ENCODE measurements at places on chromosomes 5 and 9.
A peak's percentile ranks its signal among the peaks of the same experiment; 100 is the strongest.

- DNase-seq = no peak
Observed at GRCh38 chr5:154287136-154287535, 96.6 kb downstream of the GALNT10 start.

- DNase-seq = no peak
Observed at GRCh38 chr9:110208031-110208430, at the start of gene C9orf152. Gene C9orf152 (minus strand): TSS chr9:110208159. CDS start chr9:110207579, 580 bp downstream.

DNA sequence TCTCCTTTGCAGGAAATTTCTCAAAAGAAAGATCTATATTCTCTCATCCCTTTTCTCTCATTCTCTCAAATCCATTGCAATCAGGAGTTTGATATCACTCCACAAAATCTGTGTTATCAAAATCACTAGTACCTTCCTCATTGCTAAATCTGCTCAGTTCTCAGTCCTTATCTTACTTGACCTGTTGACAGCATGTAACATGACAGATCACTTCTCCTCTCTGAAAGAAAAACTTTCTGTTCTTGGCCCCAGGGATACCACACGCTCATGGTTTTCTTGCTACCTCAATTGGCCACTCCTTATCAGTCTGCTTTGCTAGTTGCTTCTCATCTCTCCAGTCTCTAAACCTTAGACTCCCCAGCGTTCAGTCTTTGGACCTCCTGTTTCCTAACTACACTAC, 22.1 kb downstream of the SRP19 start:
- DNase-seq = no peak

DNA sequence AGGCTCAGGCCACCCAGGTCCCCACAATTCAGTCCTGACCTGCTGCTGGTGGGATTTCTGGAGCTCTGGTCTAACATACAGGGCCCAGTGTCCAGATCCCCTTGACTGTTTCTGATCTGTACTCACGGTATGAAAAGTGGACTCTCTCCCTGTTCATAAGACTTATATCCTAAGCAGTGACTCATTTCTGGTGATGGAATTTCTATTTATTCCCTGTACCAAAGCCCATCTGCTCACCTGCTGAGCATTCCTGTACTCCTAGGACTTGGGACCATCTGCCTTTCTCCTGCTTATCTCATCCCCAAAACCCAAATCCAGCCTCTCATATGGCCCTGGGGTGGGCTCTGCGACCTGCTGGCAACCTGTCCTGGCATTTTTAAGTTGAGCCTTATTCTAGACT, 86.6 kb downstream of the APBA1 start:
- DNase-seq = no peak

DNA sequence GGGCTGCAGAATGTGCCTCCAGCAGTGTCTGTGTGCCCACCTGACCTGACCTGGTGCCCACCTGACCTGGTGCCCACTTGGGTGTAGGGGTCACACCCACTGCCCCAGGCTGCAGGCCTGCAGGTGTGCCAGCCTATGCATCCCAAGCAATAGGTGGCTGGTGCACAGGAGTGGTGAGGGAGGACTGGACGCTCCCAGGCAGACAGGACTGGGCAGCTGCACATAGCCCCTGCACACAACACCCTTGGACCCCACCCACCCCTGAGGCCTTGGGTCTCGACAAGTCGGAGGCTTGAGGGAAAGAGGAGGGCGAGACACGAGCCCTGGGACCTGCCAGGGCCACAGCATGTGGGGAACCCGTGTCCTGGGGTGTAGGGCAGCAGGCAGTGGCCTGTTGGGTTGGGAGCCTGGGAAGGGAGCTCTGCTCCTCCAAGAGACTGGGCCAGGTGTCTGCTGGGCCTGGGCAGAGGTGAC, 10.8 kb upstream of the NRARP start:
- DNase-seq = no peak

GRCh38 chr9:16030528-16031185, 477.8 kb downstream of the CCDC171 start:
- DNase-seq = no peak

DNA sequence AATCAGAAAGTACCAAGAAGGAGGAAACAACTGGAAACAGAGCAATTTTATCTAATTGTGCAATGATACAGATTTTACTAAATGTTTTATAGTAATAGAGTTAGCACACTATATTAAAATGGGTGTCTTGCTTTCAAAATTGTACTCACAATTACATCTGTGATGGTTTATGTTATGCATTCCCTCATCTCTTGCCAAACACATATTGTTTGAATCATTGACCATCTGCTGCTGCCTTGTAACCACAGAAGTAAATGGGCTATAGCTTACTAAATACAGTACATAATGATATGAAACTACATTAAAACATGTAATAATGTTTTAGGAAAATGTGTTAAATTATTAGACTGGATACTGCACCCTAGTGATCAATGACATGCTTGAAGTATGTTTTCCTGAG, 158.1 kb downstream of the SLC25A46 start:
- no peak for DNase-seq

GRCh38 chr9:79254900-79255650, 316.7 kb upstream of the TLE4 start:
- DNase-seq = no peak

GRCh38 chr9:90441814-90442213, 200.8 kb downstream of the DIRAS2 start:
- peak; percentile 18 for DNase-seq

DNA sequence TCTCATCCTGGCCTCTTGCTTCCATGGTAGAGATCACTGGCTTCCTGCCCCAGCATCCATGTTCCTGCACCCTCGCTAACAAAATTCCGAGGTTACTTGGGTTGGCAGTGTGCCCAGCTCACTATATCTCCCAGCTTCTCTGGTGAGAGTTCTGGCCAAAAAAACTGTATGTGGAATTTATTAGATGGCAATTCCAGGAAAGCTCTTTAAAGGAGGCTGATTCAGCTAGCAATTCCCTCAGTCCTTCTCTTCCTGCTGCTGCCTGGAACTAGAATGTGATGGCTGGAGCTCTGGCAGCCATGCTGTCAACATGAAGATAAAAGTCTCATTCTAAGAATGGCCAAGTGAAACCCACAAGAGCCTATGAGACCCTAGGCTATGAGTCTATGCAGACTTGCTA, 88.8 kb downstream of the SECISBP2 start:
- DNase-seq = no peak

- no peak for DNase-seq
Observed at GRCh38 chr5:165673499-165673898, 2168.1 kb downstream of the MAT2B start.

GRCh38 chr9:138044485-138045383, 167.2 kb downstream of the CACNA1B start:
- no peak for DNase-seq

- DNase-seq = peak; percentile 25
Observed at GRCh38 chr9:16458696-16459420, 411.6 kb downstream of the BNC2 start.

- DNase-seq = no peak
Observed at GRCh38 chr5:89900346-89900745, 509.2 kb downstream of the CETN3 start.

- no peak for DNase-seq
Observed at GRCh38 chr5:82097-82496, 9.9 kb upstream of the PLEKHG4B start.

GRCh38 chr5:54443270-54443669, 12.2 kb upstream of the HSPB3 start:
- DNase-seq = no peak

DNA sequence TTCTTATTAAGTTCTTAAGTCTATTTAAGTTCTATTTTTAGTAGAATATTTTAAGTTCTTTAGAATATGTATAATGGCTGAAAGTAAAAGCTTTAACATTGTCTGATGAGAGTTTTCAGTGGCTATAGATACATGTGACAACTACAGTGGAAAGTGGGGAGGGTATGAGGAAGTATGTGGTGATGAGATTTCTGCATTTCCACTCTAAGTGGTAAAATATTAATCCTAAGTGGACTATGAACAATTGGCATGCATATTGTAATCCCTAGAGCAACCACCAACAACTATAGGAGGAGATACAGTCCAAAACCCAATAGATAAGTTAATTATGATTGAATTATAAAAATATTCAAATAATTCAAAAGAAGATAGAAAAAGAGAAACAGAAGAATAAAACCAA, 183.6 kb downstream of the GADD45G start:
- DNase-seq = no peak

- DNase-seq = no peak
Observed at GRCh38 chr9:27433631-27434325, 90.3 kb upstream of the IFNK start.

DNA sequence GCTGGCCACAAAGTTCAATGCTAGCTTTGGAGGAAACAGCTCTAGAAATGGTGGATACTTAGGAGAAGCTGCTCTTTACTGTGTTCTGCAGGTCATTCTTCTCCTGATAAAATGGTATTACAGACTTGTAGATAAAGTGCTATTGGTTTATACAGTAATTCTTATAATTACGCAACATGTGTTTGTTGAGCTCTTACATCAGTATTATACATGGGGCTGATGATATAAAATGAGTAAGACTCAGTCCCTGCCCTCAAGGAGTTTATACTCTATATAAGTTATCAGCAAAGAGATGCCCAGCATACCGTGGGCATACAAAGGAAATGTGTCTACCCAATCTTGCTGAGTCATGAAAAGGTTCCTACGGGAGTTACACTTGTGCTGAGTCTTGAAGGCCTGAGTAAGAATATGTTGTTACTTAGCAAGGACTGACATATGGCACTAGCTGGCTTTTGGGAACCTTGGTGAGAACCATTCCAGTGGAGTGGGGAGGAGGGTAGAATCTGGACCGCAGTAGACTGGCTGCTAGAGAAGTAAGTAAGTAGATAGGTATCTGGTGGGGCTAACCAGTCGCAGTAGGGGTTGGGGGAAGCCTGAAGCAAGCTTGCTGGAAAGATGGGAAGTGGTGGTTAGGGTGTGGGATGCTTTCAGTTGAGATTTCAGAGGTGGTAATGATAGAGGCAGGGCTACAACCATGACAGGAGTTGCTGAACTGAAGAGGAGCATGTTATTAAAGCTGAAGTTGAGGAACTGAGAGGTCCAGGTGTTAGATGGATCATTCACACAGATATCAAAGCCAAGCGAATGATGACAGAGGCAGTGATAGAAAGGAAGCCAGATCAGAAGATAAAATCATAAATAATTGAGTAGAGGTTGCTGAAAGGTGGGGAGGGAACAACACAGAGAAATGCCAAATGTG, 11.1 kb upstream of the TTC23L start:
- no peak for DNase-seq

GRCh38 chr9:127421057-127421456, 3.1 kb upstream of the ZNF79 start:
- DNase-seq = no peak

DNA sequence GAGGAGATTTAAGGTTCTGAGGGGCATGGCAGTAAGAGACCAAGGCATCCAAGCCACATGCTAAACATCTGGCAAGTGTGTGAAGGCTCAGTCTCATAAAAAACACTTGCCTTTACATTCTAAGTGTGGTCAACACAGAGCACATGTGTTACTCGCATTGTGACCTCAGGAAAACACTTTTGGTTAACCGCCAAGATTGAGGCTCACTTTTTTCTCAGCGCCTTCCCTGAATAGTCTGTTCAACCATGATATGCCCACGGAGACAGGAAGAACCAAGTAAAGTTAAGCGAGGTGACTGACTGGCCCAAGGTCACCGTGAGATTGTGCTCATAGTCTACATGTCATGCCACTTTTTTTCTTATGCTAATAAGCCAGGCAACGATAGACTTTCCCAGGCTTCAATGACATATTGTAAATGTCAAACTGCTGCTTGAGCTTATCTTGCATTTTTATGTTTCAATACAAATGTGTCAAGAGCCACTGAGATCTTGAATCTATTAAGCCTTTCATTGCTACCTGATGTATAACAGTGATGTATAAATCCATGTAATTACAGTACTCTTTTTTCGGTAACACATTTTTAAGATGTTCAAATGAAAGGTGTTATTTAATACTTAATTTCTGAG, 21.1 kb upstream of the IL9 start:
- no peak for DNase-seq

GRCh38 chr5:42813533-42813932, 1.8 kb upstream of the SELENOP start:
- DNase-seq = no peak

DNA sequence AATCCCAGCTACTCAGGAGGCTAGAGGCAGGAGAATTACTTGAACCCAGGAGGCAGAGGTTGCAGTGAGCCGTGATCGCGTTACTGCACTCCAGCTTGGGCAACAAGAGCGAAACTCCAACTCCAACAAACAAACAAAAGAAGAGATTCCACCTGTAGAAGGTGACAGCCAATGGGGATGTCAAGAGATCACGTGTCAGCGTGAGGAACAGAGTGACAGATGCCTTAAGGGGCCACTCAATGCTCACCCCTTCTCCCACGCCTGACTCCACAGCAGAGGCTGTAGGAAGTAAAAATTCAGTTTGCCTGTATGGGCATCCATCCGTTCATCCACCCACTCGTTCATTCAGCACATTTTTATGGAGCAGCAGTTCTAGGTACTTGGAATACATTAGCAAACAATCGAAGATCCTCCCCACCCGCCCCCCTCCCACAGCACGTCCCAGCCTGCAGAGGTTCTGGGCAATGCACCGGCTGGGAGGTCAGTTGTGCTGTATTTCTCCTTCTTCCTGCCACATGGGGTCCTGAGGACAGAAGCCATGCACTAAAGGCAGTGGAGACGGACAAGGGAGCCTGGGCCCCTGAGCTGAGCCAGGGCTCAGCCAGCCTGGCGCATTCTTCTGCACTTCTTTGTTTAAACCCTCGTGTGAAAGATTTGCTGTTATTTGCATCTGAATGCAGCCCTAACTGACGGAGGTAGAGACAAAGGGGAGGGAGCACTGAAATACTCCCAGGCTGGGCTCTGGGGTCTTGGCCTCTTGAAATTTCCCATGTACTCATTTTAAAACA, 11.3 kb upstream of the RNF130 start:
- DNase-seq = no peak

DNA sequence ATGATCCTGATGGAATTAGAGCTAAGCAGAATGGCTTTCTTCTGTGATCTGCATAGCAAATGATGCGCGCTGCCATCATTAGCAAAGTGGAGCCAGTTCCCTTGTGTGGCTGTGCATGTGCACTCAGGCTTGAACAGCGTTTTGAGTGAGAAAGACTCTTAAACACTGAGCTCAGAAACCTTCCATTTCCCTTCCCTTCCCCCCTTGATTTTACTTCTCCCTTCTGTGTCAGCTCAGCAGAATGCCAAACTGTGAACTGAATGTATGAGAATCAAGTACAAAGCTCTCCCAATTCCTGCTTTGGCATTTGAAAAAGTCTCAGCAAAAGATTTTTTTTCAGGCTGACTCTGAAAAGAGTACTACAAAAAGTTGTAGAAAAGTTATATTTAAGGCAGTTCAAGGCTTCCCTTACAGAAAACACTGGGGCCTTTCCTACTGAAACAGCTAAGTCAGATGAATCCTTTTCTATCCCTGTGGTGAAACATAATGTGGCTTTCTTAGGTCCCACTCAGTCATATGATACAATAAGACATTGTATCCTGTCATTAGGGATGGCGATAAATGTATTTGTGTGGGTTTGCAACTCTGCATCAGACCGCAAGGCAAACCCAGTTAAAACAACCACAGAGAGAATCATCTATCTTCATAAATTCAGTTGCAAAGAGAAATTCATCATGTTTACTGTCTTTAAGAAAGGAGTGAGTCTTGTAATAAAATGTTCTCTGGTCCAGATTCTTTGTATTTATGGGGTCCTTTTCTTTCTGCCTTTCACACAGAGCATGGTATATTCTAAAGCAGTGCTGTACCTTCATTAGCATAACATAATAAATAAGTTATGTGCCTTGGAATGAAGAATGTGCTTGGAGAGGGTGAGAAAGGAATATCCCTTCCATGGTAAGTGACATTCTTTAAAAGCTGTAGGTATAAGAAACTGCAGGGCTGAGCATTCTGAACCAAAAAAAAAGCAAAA, 222.6 kb downstream of the CAAP1 start:
- no peak for DNase-seq

GRCh38 chr5:97067296-97067850, 75.0 kb downstream of the LIX1 start:
- no peak for DNase-seq
